ENCODE measurements at places on chromosomes 3 and 15. TPM values are rescaled to one million over a fixed set of nuclear protein-coding genes. Genes with fewer than 3 reads are reported as not detected.

AMIGO3 gene
- 0.28 TPM for total RNA-seq

- no peak for DNase-seq
Observed at GRCh38 chr15:91878319-91878870, 24.9 kb downstream of the SLCO3A1 start.

DNA sequence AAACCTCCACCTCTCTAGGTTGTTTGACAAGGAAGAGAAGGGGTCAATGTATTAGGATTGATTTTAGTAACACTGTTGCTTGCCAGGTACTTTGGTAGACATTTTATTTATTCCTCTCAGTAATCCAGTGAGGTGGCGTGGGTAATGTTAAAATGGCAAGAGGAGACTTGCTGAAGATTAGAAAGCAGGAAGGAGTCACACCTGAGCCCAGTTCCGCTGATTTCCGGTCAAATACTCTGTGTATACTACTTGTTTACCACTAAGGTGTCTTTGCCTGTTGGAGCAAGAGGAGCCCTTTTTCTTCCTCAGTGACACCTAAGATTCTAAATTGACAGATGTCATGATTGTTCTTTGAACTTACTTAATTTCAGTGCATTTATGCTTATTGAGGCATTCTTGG, 1.7 kb downstream of the OXNAD1 start:
- no peak for DNase-seq

SLC27A2 gene
- total RNA-seq, result not detected

GRCh38 chr3:79125313-79125984, 642.3 kb downstream of the ROBO1 start:
- no peak for DNase-seq

DNA sequence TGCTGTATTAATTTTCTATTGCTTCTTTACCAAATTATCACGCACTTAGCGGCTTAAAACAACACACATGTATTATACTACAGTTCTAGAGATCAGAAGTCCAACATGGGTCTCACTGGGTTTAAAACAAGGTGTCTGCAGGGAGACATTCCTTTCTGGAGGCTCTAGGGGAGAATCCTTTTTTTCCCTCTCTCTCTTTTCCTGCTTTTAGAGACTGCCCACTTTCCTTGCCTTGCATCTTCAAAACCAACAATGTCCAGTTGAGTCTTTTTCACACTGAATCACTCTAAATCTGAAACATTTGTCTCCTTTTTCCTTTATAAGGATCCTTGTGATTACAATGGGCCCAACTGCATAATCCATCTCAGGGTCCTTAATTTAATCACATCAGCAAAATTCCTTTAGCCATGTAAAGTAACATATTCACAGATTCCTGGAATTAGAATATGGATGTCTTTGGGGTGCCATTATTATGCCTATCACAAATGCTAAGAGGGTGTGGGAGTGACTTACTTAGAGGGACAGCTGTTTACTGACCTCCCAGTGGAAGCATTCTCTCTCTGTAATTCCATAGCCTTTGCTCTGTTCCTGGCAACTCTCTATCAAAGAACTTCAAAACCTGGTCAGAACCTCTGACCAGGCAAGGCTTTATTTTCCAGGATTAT, 21.8 kb downstream of the CD200 start:
- DNase-seq, result no peak

FAM227B gene
- 13.3 TPM for total RNA-seq

DNA sequence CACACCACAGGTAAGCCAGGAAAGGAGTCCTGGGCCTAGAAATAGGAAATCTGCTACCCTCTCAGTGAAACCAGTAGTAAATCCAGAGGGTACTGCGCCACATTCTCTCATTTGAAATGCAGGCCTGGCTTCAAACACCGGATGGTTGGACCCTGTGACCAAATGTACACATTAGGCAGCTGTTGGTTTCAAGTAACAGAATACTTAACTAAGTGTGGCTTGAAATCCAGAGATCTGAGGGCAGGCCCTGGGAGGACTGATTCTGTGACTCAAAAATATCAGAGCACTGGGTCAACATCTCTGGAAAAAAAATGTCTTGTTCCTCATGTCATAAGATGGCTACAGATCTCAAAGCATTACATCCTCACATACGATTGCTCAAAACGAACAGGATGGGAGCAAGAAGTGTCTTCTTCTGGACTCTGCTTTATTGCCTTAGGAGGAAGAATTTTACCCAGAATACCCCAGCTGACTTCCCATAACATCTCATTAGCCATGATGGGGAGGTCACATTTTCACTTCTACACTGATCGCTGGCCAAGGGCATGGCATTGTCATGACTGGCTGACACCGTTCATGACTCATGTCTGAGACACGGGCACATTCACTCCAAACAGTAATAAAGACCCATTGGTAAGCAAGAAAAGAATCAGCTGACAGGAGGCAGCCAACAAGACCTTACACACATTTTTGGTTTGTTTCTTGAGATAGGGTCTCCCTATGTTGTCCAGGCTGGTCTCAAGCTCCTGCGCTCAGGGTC, 166.0 kb downstream of the ARRDC4 start:
- no peak for DNase-seq

MKRN3 gene
- total RNA-seq, result not detected

DNA sequence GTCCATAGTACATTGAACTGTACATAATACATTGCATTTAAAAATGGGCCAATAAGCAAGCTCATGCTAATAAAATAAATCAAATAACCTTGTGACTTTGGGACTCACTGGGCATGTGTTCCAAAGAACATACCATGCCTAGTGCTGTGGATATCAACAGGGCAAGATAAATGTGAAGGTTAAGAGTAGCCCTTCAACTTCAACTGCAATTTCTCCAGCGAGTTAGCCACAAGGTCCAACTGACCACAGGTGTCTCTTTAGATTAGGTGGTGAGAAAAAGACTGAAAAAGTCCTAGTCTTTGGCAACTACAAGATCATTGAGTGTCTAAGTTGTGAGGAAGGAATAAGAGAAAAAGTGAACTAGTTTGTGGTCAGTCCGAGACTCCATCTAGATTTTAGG, 78.3 kb upstream of the ATP11B start:
- no peak for DNase-seq

GRCh38 chr15:94107652-94108051, 123.7 kb upstream of the MCTP2 start:
- DNase-seq, result no peak

PSTPIP1 gene
- 2.5 TPM for total RNA-seq

- DNase-seq, result no peak
Observed at GRCh38 chr15:44666210-44667038, 3.0 kb upstream of the SPG11 start.

GPR176 gene
- 1.6 TPM for total RNA-seq

MKRN2OS gene
- total RNA-seq, result not detected

DNA sequence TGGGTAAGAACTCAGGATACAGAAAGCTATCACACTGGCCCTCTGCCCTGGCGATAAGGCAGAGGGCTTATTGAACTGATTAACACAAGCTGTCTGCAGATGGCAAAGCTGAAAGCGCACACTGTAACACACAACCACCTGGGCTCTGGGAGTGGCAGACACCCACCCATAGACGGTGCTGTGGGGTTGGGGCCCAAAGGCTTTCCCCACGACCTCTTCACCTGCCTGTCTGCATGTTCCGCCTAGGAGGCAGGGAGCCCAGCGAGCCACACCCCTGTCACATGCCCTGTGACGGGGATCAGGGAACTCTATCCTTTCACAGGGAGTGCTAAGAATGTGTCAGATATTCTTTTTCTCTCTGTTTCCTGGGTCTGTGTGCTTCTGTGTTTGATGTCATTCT, 12.1 kb upstream of the TFG start:
- DNase-seq, result no peak

GRAMD2A gene
- 0.35 TPM for total RNA-seq

- no peak for DNase-seq
Observed at GRCh38 chr3:41467481-41467880, 268.2 kb downstream of the CTNNB1 start.

- no peak for DNase-seq
Observed at GRCh38 chr3:38836561-38836960, 20.5 kb upstream of the SCN10A start.

- DNase-seq, result no peak
Observed at GRCh38 chr3:72224804-72225509, 440.0 kb upstream of the PROK2 start.

DNA sequence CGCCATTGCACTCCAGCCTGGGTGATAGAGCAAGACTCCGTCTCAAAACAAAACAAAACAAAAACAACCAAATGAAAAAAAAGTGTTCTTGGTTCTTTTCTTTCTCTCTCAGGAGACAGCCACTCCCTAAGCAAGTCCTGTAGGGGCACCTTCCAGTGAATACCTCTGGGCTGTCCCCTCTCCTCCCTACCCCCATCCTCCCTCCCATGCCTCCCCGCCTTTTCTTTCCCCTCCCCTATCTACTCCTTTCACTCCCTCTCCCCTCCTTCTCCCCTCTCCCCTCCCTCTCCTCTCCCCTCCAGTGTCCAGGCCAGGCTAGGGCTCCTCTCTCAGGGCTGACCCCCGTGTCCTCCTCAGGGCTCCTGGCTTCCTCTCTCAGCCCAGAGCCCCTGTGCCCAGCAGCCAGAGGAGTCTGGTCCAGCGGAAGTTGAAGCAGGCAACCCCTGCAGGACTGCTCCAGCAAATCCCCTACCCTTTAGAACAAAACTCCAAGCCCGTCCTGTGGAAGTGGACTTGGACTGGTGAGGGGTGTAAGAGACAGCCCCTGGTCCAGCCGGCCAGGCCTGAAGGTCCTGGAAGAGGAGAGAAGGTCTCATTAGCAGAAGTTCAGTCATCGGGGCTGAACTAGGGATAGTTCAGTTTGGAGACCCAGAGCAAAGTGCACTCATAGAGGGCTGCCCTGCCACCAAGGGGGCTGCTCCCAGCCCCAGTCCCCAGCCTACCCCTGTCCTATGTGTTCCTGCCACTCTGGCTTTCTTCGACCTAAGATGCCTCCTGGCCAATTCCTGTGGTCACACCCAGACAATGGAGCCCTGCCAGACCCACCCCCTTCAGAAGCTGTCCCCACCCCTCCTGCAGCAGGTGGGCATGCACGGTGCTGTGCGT, 79.8 kb upstream of the IQSEC1 start:
- no peak for DNase-seq

GRCh38 chr15:66943456-66944095, 121.8 kb upstream of the SMAD3 start:
- DNase-seq, result no peak

DNA sequence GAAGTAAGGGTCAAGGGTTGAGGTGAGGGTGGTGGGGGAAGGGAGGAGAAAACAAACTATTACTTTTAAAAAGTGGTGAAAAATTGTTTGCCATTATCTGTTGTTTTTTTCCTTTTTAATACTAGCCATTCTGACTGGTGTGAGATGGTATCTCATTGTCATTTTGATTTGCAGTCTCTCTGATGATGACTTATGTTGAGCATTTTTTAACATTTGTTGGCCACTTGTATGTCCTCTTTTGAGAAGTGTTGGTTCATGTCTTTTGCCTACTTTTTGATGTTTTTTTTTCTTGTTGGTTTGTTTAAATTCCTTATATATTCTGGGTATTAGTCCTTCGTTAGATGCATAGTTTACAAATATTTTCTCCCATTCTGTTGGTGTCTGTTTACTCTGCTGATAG, 185.9 kb upstream of the ANKRD28 start:
- no peak for DNase-seq

DNA sequence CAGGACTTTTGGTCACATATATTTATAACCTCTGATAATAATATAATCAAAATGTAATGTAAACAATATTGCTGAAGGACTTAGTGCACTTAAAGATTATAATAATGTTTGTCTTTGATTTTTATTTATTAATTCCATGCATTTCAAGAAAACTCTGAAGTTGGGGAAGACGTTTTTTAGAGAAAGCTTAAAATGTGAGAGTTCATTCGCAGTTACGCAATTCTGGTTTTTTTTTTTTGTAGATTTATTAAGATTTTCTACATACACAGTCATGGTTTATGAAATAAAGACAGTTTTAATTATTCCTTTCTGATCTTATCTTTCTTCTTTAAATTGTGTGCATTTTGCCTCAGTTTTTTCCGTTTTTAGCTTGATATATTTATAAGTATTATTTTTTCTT, 204.7 kb downstream of the EPHA3 start:
- DNase-seq, result no peak

UQCC5 gene
- 44.0 TPM for total RNA-seq

DNA sequence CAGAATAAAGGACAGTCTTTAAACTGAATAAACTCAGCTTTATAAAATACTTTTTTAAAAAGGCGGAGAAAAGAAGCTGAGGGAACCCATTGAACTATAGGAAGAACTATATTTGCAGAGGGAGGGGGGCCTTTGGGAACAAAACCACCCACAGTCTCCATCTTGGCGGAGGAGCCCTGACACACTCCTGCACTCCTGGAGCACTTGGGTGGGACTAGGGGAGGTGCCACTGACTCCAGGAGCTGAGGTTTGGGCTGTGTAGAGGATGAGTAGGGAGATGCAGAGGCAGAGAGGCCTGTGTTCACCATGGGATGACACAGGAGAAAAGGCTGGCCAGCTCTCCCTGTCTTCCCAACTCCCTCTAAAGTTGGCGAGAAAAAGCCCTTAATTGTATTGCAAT, 35.8 kb downstream of the IFT122 start:
- DNase-seq, result no peak

ABHD17C gene
- 1.2 TPM for total RNA-seq

- no peak for DNase-seq
Observed at GRCh38 chr3:89494734-89495133, 387.3 kb downstream of the EPHA3 start.

DNA sequence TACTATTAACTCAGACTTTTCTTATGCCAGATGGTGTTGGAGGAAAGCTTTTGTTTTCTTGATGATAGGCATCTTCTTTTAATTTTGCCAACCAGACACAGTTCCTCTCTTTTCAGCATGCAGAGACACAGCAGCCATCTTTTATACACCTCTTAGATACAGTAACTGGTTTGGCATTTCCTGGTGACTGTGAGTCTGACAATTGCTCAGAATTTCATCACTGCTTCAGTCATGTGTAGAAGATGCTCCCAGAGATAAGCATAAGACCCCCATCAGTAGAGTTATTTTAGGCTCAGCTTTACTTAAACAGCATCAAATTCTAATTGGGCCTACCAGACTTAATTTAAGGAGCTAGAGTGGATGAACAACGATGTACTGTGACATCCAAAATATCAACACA, 779.0 kb downstream of the SQOR start:
- no peak for DNase-seq

- no peak for DNase-seq
Observed at GRCh38 chr3:146540236-146540635, 4.2 kb downstream of the PLSCR1 start.

GRCh38 chr15:90037961-90038631, 37.0 kb downstream of the ZNF710 start:
- DNase-seq, result no peak

DNA sequence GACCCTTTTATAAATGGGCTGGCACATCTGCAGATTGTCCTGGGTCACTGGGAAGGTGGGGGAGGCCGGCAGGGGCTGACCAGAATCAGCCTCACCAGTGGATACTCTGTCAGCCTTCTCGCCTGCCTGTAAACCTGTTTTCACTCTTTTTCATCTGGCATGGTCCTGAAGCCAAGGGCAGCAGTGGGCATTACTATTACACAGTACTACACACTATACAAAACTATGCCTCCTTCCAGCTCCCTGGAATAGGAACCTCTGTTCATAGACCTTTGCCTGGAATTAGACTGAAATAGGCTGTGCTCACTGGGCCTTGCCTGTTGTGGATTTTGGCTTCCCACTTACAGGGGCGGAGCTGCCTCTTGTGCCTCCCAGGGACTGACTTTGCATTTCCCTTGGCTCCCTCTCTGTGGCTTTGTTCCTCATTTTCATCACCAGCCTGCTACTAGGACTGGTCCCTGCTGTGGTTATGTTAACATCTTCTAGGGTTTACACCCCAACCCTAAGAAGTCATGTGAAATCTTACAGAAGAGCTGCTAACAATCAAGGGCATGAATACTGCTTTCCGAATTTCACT, 120.7 kb downstream of the FNDC3B start:
- no peak for DNase-seq

- DNase-seq, result no peak
Observed at GRCh38 chr3:26721047-26721446, 98.5 kb downstream of the LRRC3B start.

MUSTN1 gene
- total RNA-seq, result 5.9 TPM

ADGRG7 gene
- not detected for total RNA-seq

OR5K2 gene
- total RNA-seq, result not detected
